Activated T-cell treated with anti-CD3 and anti-CD28 coated beads, Interleukin-2, amount 50 U/mL, for 4 hours (primary cell): ENCODE measurements at places on chromosomes 16 and 17. TPM values are rescaled to one million over a fixed set of nuclear protein-coding genes. Genes with fewer than 3 reads are reported as not detected.

The CCNF gene
- 6.7 TPM for total RNA-seq

The EVPL gene
- 0.18 TPM for total RNA-seq

The MYH13 gene
- total RNA-seq = not detected

- DNase-seq = no peak
These were observed 871.6 kb upstream of the GOT2 start for GRCh38 chr16:59605706-59606105.

- no peak for DNase-seq
These were observed 2046.8 kb downstream of the TP53TG3F start for GRCh38 chr16:35506018-35506897.

DNA sequence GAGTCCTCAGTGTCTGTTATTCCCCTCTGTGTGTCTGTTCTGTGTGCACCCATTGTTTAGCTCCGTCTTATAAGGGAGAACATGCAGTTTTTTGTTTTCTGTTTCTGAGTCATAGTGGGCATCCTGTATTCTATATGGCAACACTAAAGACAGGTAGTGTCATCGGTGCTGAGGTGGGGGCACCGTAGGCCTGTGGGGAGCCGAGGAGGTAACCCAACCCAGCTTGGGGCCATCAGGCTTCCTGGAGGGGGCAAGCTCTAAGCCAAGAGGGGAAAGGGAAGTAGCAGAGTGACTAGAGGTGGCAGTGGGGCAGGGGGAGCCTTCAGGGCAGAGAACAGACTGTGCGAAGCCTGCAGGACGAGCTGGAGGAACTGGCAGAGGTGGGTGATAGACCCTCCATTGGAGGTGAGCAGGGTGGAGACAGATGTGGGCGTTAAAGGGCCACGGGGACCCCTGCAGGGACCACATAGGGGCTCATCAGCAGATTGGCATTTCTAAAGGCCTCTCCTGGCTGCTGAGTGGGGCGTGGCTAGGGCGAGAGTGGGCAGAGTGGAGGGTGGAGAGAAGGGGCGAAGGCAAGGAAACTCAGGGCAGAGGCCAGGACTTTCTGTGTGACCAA, 36.5 kb downstream of the CPNE2 start:
- DNase-seq = peak; percentile 36
